ENCODE measurements at places on chromosomes 6 and 20.

GRCh38 chr6:158556113-158556512 lies 3.8 kb upstream of the TMEM181 start:
- no peak for DNase-seq

GRCh38 chr6:17666646-17667045 lies 40.1 kb downstream of the NUP153 start:
- DNase-seq: no peak

DNA sequence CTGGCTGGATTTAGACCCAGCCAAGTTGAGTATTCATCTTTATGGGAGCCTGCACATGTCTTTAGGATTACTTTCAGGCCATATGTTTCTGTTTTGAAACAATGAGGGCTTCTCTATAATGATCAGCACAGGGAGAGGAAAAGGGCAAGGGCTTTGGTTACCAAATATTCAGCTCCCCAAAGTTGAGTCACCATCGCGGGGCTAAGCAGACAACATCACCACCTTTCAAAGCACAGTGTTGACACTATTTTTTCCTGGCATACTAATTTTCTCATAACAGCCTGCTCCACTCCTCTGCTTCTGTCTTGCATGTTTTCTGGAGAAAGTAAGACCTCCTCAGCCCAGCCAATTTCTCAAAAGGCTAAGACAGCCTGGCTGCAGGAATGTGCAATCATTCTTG lies 4.9 kb downstream of the SCML4 start:
- DNase-seq: no peak

DNA sequence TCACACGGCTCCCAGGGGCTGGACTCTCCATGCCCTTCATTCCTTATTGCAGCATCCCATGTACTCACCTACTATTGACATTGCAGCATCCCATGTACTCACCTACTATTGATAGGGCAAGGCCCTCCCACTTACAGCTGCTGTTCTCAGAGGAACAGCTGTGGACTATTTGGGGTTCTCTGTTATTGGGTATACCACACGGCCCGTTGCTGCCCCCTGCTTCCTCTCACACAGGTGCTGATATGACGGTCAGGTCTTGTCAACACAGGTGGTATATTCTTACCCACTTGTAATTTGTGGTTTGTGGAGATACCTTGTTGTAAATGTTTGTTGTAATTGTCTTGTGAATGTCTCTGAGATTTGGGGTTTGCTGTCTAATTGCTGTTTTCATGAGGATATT lies 18.8 kb downstream of the ALDH5A1 start:
- no peak for DNase-seq

- DNase-seq: no peak
Measured at GRCh38 chr6:11485271-11485670, 52.3 kb upstream of the TMEM170B start.

- DNase-seq: no peak
Measured at GRCh38 chr6:148974351-148974750, 227.5 kb downstream of the UST start.

DNA sequence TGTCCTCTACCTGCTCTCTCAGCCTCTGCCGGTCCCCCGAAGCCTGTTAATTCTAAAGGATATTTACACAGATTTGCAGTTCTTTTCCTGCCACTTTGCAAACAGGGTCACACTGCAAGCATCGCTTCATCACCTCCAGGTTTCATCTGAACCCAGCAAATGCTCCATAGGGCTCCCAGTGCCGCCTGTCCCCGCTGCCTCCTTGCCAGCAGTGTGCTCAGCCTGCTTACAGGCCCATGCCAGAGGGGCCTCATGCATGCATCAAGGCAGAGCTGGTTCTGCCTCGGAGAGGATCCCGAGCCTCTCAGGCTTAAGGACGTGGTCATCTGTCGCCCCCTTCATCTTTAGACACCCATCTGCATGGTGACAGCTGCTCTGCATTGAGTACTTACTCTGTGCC lies 10.5 kb downstream of the SIRPA start:
- DNase-seq: no peak

DNA sequence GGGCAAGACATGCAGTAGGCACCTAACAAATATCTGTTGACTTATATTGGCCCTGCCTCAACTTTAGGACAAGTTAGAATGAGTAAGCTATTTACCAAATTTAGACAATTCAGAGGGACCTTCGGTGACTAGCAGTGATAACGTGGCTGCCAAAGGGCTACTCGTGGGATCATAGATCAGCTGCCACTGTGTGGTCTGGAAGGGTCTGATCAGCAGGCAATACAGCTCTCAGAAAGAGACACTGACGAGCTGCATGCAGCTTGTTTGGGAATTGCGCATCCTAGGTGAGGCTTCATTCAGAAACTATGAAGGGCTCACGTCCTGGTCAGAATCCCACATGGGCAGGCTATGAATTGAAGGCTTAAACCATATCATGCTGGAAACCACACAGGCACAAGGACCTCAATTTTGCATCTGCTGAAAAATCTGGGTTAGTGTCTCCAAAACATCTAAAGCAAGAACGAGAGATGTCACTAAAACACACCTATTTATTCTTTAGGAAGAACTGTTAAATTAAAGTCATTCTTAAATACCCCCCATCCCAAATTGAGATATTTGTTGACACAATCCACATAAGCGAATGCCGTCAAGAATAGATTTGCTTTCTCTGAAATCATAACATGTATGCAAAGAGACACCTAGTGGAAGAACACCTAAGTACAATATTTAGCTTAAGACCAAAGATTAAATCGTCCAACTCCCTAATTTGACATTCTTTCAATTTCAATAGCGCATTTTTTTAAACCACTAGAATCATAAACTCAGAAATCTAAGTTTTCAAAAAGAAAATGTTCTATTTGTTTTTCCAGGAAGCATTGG lies 79.6 kb downstream of the IPCEF1 start:
- DNase-seq: peak; percentile 55

DNA sequence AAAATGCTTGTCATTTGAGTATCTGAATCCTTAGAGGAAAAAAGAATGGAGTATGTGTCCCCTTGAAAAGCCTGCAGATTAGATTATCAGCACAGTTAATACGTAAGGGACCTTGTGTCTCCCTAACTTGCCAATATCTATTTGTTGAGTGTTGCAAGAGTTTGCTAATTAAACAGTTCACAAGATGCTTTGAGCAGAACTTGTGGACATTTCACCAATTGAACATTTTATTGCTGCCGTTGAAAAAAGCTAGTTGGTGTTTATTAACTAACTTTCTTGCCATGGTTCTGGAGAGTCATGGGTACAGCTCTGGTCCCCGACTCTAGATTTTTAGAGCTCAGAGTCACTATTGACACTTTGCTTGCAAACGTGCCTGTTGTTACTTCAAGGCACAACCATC lies 30.6 kb upstream of the PRDM1 start:
- no peak for DNase-seq

GRCh38 chr20:37987602-37988290 lies 45.5 kb downstream of the TTI1 start:
- no peak for DNase-seq

GRCh38 chr6:106974336-106974998 lies at the start of gene CD24:
CD24 (minus strand) TSS chr6:106974729; CDS start chr6:106974646, 83 bp downstream.
- peak; percentile 76 for DNase-seq

DNA sequence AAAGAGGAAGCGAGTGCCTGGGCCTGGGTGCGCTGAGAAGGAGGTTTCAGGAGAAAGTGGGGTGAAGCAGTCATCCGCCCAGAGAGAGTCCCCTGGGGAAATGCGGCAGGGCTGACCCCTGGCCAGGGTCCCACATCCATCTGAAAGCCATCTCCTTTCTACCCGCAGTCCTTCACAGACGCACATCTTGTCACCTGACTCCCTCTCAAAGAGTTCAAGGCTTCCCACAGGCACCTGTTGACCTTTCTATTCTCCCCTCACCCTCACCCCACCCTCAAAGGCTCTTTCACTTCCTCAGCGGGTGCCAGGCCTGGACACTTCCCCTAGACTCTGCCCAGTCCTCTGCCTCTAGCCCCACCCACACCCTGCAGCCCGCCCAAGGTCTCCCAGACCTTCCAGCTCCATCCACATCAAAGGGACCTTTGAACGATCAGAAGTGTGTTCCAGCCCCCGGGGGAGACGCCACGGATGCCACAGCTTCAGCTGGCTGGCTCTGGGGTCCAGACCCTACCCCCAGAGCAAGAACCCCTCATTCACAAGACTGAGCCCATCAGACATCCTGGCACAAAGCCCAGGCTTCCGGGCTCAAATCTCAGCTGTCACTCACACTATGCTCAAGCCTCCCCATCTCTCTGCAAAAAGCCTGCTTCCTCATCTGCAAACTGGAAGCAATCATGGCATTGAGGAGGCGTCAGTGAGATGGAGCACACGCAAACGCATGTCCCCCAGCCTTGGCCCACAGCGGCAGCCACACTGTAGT lies 2.1 kb downstream of the CTSZ start:
- DNase-seq: peak; percentile 14

DNA sequence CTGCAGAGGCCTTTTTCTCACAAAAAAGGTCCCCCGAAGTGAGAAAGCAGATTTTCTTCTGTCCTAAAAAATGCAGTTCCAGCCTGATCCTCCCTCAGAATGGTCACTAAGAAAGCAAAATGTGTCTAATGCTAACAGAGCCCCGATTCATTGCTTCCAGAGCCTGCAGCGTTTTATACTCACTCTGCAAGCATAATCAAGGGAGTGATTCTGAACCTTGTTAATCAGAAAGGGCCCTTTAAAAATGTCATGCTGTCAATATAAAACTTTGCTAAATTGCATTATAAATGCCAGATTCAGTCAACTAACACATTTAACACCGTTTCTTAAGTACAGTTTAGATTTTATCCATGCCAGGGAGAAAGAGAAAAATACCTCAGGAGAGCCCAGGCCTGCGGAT lies 202.8 kb downstream of the CD83 start:
- DNase-seq: no peak

- no peak for DNase-seq
Measured at GRCh38 chr20:47489448-47489872, 12.2 kb upstream of the NCOA3 start.

DNA sequence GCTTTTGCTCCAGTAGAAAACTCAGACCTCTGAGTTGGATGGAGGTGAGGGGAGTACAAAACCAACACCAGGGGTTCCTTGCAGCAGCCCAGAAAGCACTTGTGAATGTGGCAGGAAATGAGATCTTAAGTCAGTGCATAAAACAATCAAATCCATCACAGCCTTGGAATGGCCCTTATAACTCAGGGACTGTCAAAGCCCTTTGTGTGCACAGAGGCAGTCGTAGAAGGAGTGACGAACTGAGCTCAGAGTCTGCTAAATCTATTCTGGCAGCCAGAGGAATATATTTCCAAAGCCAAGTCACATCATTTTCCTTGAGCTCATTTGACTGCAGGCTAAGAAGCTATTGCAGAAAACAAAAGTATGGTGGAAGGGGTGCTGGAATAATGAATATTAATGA lies 676.6 kb downstream of the DHX35 start:
- no peak for DNase-seq

DNA sequence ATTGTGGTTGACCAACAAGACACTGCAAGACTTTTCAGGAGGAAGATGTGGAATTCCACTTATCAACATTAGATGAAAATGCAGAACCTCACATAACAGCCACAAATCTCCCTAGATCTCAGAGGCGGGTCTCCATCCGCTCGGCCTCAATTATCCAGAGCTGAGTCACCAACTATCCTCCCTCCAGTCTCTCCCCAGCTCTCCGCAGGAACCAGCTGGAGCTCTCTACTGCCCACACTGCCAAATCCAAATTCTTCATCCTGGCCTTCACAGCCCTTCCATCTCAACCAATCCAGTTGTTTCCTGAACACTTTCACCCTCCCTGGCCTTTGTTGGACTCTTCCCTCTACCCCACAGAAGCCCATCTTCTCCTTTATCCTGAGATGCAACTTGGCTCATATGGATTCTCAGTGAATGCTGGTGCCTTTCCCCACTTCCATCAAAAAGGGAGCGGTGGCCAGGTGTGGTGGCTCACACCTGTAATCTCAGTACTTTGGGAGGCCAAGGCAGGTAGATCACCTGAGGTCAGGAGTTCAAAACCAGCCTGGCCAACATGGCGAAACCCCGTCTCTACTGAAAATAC lies 3.5 kb upstream of the TGIF2 start:
- DNase-seq: no peak

GRCh38 chr6:1796706-1797529 lies 187.2 kb downstream of the FOXC1 start:
- no peak for DNase-seq

DNA sequence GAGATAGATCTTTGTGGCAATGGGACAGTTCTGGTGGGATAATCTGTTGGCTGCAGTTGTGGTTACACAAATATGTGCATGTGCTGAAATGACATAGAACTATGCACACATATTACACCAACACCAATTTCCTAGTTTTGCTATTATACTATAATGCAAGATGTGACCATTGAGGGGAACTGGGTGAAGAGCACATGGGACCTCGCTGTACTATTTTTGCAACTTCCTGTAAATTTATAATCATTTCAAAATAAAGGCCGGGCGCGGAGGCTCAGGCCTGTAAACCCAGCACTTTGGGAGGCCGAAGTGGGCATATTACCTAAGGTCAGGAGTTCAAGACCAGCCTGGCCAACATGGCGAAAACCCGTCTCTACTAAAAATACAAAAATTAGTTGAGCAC lies 8.7 kb downstream of the ARMC12 start:
- DNase-seq: no peak

DNA sequence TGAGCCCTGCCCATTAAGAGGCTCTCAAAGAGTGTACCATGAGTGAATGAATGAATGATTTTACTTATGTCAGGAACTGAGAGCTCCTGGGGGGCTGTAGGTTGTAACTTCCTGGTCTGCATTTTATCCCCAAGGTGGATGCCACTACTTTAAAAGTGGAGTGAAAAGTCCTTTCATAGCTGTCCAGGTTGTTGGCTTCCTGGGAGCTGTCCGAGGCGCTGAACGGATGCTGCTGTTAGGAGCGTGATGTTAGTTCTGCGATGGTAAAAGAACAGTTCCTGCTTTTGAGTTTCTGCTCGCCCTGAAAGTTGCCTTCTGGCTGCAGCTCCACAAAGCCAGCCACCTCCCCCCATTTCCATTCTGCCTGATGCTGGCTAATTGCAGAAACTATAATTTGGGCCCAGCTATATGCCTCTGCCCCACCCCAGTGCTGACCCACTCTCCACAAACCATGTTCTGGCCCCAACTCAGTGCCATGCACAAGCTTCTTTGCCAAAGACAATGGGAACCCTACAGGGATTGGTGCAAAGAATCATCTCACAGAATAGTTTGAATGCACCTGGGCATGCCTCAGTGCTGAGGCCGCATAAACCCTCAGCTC lies 330.9 kb upstream of the CDH4 start:
- no peak for DNase-seq

DNA sequence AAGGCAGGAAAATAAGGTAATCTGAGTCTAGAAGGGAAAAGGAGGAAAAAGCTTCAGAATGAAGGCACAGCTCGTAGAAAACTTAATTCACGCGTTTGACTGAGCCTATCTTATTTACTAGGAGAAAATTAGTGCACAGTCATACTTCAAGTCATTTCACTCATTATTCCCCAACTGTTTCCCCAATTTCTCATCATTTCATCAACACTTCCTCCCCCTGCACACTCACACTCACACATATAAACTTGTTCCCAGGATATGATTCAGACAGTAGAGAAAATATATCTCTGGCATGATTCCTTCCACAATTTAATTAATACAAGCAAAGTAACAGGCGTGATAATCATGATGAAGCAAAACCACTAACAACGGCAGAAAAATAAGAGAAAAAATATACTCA lies 94.5 kb upstream of the F13A1 start:
- DNase-seq: no peak
